ENCODE measurements at places on chromosomes 11 and 22.
A peak's percentile ranks its signal among the peaks of the same experiment; 100 is the strongest.

- no peak for DNase-seq
These were observed 38.3 kb downstream of the ZBTB16 start for GRCh38 chr11:114097832-114098231.

- DNase-seq = peak; percentile 62
These were observed 13.5 kb downstream of the CD59 start for GRCh38 chr11:33722590-33723234.

DNA sequence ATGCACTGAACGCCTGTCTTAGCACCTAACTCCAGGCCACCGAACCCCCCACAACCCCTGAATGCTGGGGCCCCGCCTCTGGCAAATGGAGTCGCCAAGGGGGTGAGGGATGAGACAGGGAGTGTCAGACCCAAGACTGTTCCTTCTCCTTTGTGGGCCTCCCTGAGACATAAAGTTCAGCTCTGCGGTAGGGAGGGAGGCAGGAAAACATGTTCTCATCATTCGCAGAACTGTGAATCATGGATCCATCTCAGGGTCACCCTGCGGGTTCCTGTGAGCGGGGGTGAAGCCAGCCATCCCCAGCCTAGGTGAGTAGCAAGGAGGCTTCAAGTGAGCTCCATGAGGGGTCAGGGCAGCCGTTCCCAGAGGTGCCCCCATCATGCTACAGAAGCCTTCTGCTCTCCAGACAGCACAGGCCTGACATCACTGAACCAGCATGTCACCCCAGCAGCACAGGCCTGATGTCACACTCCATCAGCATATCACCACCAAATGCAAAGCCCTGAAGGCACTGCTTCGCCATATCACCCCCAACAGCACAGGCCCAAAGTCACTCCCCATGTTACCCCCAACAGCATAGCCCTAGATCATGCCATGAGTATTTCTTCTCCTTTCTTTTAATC, 27.2 kb downstream of the TMPRSS6 start:
- DNase-seq = peak; percentile 42

GRCh38 chr22:19448076-19448607, 631 bp upstream of the C22orf39 start:
- no peak for DNase-seq

DNA sequence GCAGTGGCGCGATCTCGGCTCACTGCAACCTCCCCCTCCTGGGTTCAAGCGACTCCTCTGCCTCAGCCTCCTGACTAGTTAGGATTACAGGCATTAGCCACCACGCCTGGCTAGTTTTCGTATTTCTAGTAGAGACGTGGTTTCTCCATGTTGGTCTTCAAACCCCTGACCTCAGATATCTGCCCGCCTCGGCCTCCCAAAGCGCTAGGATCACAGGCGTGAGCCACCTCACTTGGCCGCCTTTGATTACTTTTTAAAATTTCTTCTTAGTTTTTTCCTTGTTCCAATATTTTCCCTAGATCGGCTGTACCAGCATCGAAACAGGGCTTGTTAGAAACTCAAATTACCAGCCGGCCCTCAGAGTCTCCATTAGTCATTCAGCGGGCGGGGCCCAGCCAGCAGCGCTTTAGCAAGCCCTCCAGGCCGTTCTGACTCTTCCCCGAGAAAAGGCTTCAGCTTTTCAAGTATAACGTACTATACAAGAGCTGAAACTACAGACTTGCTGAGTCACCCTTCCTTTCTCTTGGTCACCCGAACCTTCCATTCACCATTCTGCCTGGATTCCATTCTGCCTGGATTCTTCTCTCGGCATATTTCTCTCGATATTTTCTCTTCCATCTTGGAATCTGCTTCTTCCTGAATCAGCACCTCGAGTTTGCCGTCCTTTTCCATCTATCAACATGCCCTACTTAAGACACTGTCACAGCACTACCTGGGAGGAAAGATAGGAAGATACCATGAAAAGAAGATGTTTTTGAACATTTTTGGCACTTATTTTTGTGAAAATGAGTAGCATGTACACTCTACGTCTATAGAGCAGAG, 6.7 kb upstream of the CAPRIN1 start:
- DNase-seq = peak; percentile 4

GRCh38 chr11:33703788-33704187, 3.2 kb upstream of the C11orf91 start:
- no peak for DNase-seq

DNA sequence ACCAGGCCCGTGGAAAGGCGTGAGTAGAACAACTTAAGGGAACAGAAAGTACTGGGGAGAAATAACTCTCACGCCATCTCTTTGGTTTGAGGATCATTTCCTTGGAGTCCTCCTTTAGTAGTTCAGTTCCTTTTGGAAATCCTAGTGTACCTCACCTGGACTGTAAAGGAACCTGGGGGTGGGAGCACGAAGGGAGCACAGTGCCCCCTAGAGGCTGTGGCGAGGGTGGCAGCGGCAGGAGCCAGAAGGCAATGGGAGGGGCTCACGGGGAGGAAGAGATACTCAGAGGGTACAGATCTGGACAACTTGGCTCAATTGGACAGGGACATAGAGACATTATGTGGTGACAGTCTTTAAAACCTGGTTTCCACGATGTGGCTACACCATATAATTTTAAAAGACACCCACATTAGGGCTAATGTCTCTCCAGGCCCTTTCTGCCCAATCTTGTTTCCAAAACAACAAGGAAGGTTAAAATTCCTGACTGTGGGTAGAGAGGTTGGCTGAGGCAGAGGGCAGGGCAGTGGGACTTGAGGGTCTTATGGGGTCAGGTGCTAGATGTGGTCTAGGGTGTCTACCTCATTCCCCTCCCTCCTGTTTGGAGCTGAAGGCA, 87.0 kb downstream of the CSNK2A3 start:
- peak; percentile 48 for DNase-seq

DNA sequence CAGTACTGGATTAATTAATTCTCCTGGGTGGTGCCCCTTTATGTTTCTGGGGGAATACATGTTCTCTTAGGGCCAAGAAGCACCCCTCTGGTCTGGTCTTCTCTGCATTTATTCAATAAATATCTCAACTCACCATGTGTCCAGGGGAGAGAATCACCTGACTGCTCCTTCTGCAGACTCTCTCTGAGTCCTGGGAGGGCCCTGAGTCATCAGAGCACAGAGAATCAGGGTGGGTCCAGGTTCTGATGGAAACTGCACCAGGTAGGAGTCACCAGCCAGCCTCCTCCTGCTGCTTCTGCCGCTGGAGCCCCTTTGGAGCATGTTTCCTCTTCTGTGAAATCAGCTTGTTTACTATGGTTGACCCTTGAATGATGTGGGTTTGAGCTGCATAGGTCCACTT, 107.7 kb upstream of the PLET1 start:
- DNase-seq = no peak

DNA sequence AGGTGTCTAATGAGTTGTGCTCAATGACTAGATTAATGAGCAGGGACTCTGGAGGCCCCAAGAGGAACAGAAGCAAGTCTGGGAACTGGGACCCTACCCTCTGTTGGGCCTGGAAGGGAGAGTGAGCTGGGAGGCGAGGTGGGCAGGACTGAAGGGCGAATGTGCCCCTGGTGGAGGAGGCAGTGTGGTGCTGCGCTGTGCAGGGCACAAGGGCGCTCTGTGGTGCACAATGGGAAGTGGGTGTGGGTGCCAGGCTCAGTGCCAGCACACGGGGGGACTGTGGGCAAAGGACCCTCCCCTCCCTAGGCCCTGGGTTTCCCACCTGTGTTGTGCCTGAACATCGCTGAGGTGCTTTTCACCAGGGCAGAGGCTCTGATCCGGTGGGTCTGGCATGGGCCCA, 57.5 kb upstream of the TTLL12 start:
- no peak for DNase-seq

DNA sequence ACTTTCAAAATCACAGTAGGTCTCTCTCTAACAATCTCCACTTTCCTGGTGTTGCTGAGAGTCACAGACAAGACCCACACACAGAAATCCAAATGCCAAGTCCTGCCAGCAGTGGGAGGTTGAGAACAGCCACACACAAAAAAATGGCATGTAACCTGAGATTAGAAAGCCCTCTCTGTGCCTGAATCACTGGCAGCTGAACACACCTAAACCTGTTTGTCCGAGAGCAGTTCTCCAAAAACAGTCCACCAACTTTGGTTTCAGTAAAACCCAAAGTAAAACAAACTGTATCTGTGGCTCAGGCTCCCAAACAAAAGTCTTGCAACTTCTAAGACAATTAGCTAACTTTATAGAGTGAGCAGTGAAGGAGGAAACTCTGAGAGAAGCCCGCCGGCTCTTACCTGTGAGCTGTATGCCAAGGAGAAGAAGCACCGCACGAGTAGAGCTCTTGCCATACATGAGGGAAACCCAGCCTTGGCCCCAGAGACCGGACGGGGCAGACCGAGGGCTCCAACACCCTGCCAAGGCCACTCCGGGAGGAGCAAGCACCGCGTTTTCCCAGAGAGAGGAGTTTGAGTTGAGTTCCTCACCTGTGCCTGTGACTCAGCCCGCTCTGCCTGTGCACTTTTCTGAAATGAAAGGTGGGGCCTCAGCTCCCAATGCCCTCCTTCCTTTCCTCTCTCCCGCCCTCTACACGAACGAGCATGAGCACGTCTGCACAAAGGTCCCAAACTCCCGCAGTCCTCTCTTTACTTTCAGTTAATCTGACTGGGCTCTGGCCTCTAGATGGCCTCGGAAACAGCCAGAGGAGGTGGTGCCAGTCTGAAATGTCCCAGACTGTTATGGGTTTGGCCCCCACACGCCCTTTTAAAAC, at the start of gene MPZL2:
MPZL2 (minus strand) TSS at position 603 of the 874 bp plus-strand sequence; CDS start at position 459, 144 bp downstream.
- no peak for DNase-seq

- no peak for DNase-seq
These were observed 101.0 kb upstream of the SORL1-AS1 start for GRCh38 chr11:121553806-121554205.

- DNase-seq = no peak
These were observed 131.2 kb upstream of the MTMR2 start for GRCh38 chr11:96054870-96055705.

- DNase-seq = no peak
These were observed 270.8 kb upstream of the SESN3 start for GRCh38 chr11:95501761-95502266.

DNA sequence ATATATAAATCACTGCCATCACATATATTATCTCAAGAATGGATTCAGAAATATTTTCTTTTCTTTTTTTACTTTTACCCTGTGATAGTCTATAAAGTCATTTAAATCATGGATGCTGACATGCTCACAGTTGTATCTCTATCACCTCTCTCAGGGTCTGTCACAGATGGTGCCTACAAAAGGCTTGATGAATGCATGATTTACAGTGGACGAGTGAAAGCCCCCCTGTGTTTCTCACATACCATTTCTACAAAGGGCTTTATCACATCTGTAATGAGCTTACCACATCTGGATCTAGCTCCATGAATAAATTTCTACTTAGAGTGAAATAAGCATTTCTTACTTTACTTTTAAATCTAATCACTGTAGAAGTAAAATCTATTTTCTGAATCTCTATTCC, 121.4 kb upstream of the CARD18 start:
- DNase-seq = no peak

DNA sequence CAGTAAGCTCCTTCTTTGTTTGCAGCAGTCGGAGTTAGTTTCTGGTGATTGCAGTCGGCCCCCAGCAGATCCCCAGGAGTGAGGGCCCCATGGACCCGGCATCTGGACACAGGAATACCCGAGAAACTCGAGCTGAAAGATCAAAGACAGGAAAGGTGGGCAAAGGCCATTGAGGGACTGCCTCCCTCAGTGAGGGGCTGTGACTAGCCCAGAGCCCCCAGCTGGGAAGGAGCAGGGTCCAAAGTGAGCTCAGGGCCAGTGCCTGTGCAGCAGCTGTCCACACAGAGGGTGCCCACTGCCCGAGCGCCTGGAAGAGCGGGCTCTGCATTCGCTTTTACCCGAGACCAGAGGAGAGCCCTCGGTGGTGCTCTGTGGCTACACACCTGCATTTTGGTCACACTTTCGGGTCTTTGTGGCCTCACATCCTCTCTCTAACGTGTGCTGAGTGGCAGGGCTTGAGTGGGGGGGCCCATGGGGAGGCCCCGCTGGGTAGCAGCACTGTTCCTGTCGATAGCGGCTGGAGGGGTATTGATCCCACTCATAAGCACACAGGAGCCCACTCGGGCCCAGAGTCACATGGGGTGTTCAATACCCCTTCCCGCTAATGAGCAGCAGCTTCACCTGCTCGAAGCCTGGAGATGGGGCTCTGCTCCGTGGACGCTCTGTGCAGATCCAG, 532.9 kb downstream of the TBC1D22A start:
- DNase-seq = no peak

- DNase-seq = no peak
These were observed 71.4 kb downstream of the BUD13 start for GRCh38 chr11:116701297-116701801.

DNA sequence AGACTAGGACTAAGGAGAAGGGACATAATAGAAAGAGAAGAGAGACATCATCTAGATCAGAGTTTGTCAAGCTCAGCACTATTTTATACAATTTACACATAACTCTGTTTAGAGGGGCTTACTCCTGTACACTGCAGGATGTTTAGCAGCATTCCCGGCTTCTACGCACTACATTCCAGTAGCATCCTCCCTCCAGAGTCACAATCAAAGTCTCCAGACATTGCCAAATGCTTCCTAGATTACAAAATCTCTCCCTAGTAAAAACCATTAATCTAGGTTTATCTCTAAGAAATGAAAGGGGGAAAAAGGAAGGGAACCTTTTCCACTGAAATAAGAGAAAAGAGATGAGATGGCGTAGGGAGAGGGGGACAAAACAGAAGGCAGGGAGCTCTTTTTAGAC, 4.0 kb downstream of the USP28 start:
- no peak for DNase-seq

DNA sequence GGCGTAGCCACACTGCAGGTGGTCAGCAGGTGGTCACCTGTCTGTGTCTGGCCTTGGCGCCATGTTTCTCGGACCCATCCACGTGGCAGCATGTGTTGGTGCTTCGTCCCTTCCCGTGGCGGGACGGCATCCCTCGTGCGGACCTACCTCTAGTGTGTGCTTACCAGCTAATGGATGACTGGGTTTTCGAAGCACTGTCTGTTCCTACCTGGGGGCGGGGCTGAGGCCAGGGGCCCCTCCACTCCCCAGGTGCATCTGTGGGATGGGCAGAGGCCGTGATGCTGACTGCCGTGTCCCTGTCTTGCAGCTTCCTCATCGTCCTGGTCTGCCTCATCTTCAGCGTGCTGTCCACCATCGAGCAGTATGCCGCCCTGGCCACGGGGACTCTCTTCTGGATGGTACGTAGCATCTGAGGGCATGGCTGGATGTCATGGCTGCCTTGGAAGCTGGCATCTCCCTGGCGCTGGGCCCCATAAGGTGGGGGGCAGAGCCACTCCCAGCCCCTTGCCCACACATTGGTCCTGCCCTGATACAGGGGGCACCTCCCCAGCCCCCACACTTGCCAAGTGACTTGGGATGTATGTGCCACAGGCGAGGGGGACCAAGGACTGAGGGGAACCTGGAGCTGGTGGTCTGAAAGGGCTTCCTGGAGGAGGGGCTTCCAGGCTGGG, 82.9 kb downstream of the KCNQ1 start:
- DNase-seq = no peak

- no peak for DNase-seq
These were observed 55.1 kb downstream of the IRAG1 start for GRCh38 chr11:10638316-10638925.

- DNase-seq = no peak
These were observed 16.2 kb downstream of the OR5D16 start for GRCh38 chr11:55854704-55855103.

- DNase-seq = no peak
These were observed 22.3 kb upstream of the KCNJ11 start for GRCh38 chr11:17410606-17411379.

Measured in stimulated activated CD4-positive, alpha-beta T cell treated with anti-CD3 and anti-CD28 coated beads, TNF-alpha, amount 100 ng/mL, for 48 hours (primary cell).